ENCODE measurements at places on chromosomes 6 and 20.

DNA sequence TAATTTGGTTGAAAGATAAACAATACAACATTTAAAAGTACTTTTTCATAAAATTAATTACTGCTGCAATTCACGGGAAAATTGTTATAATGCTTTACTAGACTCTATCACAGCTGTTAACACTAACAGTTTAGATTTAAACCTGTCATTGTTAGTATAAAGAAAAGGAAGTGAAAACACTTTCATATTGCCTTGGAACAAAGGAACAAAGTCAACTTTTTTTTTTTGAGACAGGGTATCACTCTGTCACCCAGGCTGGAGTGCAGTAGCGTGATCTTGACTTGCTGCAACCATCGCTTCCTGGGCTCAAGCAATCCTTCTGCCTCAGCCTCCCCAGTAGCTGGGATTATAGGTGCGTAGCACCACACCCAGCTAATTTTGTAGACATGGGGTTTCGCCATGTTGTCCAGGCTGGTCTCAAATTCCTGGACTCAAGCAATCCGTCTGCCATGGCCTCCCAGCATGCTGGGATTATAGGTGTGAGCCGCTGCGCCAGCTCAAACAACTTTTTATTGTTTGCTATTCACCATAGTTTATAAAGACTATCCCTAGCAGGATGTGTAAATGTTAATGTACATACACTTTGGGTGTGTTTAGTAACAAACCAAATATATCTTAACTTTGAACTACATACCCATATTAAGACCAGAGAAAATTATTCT lies 22.1 kb downstream of the SLC35A1 start:
- DNase-seq = no peak

DNA sequence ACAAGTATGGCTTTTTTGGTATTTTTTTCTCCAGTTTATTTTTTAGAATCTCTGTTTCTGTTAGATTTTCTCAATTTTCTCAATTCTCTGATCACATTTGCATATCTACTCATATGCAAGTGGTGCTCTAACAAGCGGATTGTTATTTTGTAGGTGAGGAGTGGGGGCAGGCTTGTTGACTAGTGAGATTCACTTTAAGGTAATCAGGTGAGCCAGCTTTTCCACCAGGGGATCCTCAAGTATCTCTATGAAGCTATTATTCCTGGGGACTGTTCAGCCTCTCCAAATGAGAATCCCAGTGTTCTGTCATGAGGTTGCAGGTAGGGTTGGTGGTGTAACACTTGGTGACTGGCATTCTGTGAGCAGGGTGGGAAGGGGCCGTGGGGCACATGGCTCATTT lies 274.3 kb upstream of the FERMT1 start:
- DNase-seq = no peak

DNA sequence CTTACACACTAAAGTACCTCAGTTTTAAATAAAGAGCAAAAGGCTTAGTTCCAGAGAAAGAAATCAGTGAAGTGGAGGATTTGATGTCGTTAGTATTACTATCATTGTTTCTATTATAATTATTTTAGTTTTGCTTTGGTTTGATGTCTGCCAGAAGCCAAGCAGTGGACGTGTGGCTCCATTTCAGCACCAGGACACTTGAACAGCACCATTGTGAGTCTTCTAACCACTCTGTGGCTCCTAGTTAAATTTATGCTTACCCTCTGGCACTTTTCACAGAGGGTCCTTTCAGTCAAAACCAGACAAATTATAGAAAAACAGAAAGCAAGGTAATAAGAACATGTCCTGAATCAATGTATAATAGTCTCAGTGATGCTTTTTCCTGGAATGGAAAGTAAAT lies 3.4 kb downstream of the COL9A1 start:
- DNase-seq = peak; percentile 48

GRCh38 chr6:34273242-34273805 lies 24.5 kb upstream of the SMIM29 start:
- DNase-seq = no peak

DNA sequence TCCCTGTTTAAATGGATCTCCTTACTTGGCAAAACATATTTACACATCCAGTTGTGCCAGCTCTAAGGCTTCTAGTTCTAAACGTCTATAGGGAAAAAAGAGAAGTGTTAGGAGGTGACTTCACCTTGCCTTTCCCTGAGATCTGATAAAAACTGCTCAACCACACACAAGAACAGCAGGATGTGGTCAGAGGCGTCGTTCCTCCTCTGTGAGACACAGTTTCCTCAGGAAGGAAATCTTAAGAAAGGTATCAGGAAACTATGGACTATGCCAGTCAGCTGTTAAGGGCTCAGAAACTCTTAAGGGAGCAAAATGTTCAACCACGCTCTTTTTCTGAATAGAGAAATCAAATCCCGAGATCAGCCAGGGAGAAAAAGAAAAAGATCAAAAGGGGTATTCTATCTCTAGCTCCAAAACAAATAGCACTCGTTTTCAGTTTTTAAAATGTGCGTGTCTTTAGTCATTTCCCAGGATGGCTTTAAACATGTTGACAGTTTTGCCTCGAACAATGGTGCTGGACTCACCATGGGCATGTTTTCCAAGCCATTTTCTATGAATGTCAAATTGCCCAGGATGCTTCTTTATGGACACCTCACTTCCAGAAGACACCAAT lies 154.5 kb downstream of the HACE1 start:
- DNase-seq = peak; percentile 45

DNA sequence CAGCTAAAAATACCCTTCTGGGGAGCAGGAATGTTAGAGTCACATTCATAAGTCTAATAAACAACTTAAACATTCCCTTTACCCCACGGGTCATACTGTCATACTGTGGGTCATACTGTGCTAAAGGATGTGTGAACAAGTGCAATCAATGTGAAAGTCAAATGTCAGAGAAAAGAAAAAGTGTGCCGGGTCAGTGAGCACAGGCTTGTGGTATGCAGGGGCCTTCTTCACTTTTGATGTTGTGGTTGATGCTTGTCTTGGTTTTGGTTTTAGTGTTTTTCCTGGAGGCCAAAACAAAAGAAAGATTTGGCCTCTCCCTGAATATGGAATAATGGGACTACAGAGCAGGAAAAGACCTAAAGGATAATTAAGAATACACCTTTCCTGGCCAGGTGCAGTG lies 267.9 kb upstream of the PLN start:
- DNase-seq = no peak

DNA sequence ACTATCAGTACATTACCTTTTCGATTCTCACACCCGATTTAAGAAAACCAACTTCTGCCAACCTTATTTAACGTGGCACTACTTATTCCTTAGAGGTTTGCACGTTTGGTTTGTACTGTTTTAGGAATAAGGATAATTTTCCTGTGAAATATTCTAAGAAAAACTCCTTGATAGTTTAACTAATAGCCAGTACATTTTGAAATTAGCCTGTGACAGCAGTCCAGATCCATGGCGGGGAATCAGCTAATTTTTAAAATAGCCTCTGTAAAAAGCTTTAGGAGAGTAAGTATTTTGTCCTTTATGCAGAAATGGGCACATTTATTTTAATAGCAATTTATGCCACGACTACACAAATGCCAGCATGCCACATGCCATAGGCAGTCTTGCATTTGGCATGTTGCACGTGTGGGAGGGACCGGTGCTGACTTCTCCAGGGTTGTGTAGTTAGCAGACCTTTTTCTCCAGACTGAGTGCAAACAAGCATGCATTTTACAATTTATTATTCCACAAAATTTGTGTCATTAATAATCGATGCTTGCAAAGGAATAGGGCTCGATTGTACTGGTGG lies 6.2 kb downstream of the FOXC1 start:
- no peak for DNase-seq

DNA sequence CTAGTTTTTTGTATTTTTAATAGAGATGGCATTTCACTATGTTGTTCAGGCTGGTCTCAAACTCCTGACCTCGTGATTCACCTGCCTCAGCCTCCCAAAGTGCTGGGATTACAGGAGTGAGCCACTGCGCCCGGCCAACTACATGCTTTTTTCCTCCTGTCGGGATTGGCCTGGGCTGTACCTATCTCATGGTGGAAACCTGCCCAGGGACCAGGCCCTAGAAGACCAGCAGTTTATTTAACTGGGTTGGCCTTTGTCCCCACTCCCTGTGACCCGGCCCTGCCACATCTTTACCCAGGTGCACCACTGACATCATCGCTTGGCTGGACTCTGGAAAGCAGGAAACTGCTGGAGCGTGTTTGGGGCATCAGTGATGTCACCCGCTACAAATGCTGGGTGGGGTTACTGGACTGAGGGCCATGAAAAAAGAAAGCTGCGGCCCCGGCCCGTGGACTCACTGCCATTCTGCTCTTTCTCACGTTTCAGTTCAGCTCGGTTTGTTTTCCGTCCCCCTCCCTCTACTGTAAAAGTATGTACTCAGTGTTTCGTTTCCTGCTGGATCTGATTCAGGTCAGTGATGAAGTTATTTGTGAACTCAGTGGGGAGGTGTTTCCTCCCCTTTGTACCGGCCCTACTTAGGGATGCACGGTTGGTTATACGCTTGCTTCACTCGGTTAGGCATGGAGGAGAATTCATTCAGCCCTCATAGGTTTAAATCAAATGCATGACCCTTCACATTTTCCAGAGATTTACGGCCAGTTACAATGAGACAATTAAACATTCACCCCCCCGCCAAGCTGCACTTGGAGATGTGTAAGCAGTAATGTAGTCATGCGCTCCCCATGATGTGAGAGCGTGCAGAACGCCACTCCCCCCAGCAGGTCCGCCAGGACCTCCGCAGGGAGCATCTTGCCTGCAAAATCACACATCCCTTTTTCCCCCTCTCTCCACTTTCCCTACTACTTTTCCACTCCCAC lies 179.3 kb downstream of the MTHFD1L start:
- DNase-seq = no peak

DNA sequence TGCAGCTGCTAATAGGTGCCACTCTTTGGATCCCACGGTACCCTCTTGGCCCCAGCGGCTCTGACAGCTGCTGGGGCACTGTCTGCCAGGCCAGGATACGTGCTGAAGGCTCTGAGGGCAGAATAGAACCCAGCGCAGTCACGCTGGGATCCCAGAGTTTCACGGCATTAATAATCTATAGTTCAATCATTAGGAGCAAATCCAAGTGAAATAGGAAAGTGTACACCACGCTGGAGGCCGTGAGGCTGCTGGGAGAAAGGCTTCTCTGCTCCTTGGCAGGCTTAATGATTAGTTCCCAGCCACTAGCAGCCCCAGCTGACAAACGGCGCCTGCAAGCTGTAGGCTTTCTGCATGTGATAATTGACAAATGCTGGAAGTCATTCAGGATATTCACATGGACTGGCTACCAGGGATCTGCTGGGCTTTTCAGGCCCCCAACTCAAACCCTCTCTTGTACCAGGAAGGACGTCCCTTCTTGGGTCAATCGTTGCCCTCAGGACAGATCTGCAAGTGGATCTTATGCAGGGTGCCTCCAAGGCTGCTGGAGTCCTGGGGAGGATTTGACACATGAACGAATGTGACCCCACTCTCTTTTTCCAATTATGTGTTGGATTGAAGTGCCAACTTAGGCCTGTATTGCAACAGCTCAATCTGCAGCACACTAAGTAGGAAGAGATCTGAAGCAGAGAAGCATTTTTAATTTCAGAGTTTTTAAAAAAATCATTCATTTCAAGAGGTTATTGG lies 50.1 kb upstream of the INSM1 start:
- DNase-seq = no peak

DNA sequence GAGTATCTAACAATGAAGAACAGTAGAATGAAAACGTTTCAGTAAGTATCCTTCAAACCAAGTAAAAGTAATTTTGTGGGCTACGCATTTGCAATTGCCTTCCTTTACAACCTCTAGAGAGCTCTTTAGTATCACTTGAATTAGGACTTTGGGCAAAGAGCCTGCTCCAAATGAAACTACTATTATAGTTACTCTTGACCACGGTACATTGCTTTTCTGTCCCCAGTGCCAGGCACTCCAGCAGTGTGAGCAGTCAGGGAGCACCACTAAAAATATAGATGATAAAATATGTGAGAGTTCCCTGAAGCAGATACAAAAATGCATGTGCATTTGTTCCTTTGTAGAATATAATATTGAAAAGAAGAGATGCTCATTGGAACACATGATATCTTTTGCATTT lies 450.1 kb upstream of the MANEA start:
- DNase-seq = no peak

DNA sequence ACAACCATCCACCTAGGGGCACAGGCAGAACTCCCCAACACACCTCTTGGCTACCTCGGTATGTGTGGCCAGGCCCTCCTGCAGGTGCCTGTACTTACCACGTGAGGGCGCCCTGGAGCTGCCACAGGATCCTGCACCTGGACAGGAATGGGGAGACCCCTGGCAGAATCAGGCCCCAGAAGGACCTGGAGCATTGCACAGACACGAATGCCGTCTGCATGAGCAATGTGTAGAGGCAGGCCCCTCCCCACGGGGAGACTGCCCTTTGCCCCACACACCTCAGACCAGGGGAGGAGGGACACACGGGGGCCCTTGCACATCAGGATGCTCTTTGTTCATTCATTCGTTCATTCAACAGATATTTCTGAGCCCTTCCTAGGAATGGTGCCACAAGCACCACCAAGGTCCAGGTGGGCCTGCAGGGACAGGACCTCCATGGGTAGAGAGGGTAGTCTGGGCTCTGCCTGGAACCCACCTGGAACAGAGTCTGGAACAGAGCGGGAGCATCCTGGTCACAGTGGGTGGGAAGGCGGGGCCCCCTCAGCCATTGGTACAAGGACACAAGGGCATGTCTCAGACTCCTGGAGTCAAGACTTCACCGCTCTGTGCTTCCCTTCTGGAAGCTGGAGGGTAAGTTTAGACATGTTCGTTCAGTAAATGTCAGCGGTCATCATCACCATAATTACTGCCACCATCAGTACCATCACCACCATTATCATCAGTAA lies 32.3 kb downstream of the YTHDF1 start:
- peak; percentile 64 for DNase-seq

DNA sequence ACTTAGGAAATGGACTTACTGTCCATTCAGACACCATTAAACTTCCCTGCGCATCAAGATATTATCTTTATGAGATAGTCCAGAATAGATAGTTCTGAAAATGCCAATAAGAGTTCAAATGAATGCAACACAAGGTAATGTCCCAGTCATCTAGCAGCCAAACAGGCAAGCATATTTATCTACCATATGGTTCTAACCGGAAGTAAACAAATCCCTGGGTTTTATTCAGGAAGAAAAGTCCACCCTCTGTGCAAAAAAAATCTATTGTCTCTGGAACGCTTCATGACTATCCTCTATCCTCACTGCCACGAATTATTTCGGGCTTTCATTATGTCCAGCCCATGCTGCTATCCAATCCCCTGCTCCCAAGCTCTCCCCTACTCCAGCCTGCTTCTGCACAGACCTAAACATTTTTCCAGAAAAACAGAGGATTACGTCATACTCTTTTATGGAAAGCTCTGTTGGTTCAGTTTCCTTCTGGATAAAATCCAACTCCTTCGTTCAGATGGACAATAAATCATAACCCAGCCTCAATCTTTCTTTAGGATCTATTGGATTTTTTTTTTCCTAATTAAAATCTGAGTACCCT lies 11.4 kb downstream of the PPIL6 start:
- no peak for DNase-seq

DNA sequence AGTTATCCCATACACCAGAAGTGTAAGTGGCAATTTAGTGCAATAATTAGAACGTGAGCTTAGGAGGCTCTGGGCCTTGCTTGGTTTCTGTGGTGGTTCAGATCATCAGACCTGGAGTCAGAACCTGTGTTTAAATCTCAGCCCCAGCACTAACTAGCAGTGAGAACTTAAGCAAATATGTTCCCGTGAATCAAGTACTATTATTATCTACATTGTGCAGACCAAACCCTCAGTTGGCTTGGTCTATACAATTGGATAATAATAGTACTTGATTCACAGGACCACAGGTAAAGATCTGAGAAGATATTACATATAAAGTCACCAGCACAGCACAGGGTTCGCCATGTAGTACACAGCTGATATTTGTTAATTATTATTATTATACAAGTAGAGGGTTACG lies 93.1 kb downstream of the SIM1 start:
- no peak for DNase-seq

GRCh38 chr6:67986694-67987232 lies 648.3 kb upstream of the ADGRB3 start:
- DNase-seq = no peak

All from T47D (cell line).